ENCODE measurements at places on chromosomes 12 and 14.

- DNase-seq: no peak
Measured at GRCh38 chr14:105192866-105193731, 12.0 kb upstream of the NUDT14 start.

DNA sequence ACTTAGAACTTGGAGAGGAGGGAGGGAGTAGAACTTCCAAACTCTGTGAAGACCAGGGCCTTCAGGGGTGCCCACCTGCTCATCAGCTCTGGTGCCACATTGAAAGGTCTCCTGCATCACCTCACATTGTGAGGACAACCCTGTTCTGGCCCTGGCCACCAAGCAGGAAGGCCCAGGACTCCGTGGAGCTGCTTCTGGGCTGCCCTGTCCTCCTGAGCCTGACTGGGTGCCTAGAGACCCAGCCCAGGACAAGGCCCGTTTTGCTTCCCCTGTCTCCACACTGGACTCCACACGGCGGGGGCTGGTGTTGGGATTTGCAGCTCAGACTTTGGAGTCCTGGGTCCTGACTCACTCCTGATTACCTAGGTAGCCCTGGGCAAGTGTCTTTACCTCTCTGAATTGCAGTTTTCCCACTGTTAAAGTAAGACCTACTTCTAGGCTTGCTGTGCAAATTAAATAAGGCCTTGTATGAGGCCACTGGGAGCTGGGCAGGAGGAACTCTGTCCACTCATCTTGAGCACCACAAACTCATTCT, 12.5 kb upstream of the KRT82 start:
- DNase-seq: no peak

DNA sequence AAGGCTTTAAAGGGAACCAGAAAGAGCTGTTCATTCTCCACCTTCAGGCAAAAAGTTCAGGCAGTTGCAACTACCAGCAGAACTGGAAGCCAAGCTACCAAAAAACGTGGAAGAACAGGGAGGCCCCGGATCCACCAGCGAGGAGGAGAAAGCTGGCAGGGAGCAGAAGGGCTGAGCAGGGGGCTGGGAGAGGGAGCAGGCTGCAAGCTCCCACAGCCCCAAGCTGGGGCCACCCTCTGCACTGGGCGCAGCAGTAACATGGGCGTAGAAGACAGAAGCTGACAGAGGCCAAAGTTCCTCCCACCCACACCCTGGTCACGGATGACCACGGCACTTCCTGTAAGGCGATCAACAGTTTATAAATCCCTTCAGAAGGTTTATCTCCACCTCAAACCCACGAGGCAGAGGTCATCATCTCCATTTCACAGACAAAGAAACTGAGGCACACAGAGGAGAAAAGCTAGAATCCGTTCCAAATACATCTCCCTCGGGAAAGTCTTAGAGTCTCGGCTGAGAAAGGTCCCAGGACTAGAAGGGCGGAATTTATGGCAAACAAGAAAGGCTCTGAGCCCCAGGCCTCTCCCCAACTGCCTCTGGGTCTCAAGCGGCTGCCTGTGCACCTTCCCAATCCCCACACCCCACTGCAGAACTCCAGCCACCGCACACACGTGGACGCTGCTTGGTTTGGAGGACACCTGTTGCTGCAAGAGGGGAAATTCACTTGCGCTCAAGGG, 1.8 kb downstream of the CCDC85C start:
- DNase-seq: no peak

DNA sequence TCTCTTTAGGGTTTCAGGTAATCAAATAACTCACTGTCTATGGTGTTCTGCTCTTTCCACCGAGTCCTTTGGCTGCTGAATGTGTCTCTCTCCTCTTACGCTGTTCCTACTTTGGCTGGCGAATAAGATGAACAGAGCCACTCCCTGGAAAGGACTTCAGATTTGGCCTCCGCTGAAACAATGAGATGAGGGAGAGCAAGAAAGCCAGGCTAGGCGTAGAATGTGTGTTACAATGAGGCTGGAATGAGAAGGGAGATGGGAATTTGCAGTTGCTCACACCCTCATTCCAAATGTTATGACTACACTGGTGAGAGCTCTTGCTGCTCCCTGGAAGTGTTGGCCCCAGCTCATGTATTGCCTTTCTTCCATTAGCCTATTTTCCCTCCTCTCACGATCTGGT, at the start of gene MFAP5:
TSS of gene MFAP5 (minus strand) at position 234 of the 400 bp plus-strand sequence. CDS start 722 bp downstream, outside the sequence.
- DNase-seq: no peak

GRCh38 chr12:42140901-42141300, 3.8 kb downstream of the GXYLT1 start:
- DNase-seq: no peak

- DNase-seq: no peak
Measured at GRCh38 chr14:71448431-71449315, 483.6 kb upstream of the RGS6 start.

GRCh38 chr12:3249081-3249800, 172.1 kb downstream of the TSPAN9 start:
- no peak for DNase-seq

GRCh38 chr12:53594897-53595615, 31.1 kb downstream of the ATF7 start:
- DNase-seq: no peak

GRCh38 chr14:23416801-23417200, 8.7 kb upstream of the MYH6 start:
- DNase-seq: no peak

- no peak for DNase-seq
Measured at GRCh38 chr12:113315358-113315757, 19.6 kb downstream of the SLC8B1 start.

DNA sequence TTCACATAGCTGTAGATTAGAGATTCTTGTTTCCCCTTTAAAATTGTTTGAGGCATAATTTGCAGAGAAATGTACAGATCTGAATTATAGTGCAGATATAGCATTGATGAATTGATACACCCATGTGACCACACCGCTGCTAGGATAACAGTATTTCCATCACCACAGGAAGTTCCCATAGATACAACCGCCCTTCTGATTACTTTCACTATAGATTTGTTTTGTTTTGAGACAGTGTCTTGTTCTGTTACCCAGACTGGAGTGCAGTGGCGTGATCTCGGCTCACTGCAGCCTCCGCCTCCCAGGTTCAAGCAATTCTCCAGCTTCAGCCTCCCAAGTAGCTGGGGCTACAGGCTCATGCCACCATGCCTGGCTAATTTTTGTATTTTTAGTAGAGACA, 8.8 kb upstream of the ASPG start:
- peak; percentile 47 for DNase-seq

DNA sequence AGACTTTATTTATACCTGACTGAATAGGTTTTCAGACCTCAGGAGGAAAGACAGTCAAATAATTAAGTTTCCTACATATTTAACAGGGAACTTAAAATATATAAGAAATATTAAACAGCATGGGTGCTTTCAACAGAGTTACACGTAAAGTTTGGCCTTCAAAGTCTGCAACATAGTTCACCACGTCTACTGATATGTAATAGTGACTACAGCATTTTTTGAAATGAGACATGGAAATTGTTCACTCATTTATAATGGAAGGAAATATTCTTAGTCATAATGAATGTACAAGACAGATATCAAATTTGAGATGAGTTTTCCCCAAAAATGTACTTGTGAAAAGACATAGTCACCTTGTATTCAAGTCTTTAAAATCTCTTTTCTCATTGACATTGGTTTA, 56.7 kb upstream of the KCNMB4 start:
- DNase-seq: no peak

DNA sequence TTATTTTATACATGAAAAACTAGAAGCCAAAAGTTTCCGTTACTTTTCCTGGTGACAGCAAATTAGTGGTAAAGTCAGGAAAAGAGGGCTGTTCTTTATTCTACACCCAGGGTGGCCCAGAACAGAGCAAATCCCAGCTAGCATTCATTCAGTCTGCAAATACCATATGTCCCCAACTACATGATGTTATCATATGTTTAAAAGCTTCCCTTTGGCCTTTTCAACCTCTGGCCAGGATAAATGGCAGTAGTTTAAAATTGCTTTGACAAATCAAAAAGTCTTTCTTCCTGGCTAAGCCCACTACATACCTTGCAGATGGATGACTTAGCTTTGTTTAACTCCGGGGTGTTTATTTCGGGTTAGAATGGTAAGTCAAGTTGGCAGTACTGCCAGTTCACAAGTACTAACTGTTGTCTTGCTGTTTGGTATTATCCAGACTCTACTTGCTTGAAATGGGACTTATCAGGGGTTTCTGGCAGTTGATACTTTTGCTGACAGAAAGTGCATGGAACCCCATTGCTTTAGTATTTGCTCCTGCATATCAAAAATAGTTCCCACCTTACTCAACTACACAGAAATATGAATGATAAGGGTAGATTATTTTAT, 69.7 kb downstream of the PKP2 start:
- DNase-seq: no peak

- no peak for DNase-seq
Measured at GRCh38 chr14:47596860-47597259, 78.5 kb downstream of the MDGA2 start.

DNA sequence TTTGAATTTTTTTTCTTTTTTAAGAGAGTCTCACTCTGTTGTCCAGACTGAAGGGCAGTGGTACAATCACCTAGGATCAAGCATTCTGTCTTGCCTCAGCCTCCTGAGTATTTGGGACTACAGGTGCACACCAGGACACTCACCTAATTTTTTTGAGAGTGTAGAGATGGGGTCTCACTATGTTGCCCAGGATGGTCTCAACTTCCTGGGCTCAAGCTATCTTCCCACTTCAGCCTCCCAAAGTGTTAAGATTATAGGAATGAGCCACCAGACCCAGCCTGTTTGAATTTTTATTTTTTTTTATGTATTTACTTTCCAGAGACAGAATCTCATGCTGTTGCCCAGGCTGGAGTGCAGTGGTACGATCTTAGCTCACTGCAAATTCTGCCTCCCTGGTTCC, 11.3 kb downstream of the BAZ1A start:
- DNase-seq: no peak

- DNase-seq: no peak
Measured at GRCh38 chr12:18146363-18146762, 56.4 kb upstream of the RERGL start.

- DNase-seq: peak; percentile 73
Measured at GRCh38 chr12:110590806-110591326, 7.7 kb upstream of the PPTC7 start.

DNA sequence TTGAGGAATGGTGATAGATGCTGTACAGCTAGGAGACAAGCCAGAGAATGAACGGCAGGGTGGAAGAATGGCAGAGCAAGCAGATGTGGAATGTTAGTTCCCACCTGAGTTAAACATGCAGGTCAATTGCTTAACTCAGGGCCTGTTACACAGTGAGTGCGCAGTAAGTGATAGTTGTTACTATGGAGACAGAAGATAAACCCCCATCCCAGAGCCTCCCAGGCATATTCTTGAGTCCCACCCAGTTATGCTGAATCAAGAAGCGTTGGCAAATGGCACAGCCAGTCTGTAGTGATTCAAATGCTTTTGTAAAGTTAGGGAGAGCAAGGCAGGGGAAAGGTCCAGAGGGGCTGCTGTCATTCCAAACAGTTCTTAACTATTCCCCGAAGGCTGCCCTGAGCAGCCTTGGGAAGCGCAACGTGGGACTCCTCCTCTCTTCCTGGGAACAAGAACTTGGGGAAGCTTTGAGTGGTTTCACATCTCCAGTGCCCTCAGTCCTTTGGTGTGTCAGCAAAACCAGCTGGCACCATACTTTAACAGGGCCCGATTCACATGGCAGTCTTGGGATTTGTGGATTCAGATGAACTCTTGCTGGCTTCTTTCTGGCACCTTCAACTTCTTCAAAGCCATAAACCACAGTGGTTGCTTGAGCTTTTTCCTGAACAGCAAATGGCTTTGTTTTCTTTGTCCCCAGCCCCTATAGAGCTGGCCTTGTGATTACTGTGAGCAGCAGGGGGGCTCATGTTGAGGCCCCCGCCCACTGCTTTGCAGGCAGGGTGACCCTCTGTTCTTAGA, 66.4 kb downstream of the PPM1A start:
- DNase-seq: no peak

GRCh38 chr14:75607842-75608640, 29.6 kb downstream of the FLVCR2 start:
- DNase-seq: no peak

DNA sequence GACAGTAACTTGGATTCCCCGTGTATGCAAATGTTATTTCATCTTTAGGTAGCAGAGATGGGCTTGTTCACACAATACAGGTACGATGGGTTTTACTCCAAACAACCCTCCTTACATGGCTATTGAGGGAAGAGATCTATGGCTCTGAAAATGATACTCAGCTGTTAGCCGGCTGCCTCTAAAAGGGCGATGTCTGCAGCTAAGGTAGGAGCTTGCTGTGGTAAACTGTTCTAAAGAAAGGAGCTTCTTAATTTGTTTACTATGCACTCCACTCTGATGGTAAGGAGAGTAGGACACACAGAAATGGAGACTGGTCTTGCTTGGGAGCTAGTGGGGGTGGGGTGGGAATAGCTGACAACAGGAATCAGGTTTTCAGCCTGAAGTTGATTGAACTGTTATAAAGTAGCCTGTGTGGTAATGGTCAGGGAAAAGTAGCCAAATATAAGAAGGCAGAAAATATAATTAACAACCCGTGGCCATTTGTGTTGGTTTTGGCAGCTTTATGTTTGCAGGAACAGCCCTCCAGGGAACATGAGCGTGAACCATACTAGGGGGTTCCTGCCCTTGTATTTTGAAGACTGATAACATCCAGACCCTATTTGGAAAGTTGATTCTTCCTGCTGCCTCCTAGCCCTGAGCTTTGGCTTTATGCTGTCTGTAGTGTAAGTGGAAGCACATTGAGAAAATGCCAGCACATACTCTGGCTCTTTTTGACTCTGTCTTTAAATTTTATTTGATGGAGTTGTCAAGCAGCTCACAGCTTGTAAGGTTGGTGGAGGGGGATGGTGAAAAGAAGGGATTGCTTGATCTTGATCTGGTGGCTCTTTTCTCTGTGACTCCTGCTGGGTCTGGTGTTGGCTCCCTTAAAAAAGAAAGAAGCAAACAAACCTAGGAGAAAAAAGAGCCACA, 929.8 kb downstream of the DIO2 start:
- DNase-seq: no peak

DNA sequence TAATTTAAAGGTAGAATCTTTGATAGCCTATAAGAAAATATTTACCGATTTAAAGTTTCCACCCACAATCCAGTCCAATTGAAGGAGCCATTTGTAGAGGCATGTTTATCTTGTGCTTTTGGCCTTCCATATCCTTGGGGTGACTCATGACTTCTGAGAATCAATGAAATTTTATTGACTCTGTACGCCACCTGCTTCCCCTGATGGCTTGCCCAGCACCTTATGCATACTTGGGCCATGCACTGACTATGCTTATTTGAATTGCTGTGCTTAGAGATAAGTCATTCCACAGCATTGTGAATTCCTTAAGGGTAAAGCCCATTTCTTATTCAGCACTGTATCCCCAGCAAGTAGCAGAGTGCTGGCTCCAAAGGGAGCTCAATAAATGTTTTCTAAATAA, 954.8 kb upstream of the SEL1L start:
- no peak for DNase-seq

DNA sequence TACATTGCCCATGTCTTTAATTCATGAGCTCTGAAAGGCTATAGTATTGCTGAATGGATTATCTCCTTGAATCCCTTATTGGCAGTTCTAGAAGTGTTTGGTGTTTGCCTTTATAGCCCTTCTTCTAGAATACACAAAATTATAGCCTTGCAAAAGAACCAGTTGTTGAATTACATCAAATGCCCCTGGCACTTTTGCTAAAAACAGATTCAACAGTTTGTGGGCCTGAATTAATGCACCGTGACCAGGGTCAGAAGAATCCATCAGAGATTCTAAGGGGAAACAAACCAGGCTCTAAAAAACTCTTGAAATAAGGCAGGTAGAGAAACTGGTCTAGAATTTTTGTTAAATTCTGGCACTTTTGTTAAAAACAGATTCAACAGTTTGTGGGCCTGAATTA, 197.8 kb downstream of the SOX5 start:
- no peak for DNase-seq
